ENCODE measurements at places on chromosomes 11 and 22.

- DNase-seq = peak; percentile 80
Observed at GRCh38 chr22:37486224-37486845, at the start of gene MFNG. MFNG (minus strand) TSS chr22:37486384; CDS start chr22:37486177, 207 bp downstream.

DNA sequence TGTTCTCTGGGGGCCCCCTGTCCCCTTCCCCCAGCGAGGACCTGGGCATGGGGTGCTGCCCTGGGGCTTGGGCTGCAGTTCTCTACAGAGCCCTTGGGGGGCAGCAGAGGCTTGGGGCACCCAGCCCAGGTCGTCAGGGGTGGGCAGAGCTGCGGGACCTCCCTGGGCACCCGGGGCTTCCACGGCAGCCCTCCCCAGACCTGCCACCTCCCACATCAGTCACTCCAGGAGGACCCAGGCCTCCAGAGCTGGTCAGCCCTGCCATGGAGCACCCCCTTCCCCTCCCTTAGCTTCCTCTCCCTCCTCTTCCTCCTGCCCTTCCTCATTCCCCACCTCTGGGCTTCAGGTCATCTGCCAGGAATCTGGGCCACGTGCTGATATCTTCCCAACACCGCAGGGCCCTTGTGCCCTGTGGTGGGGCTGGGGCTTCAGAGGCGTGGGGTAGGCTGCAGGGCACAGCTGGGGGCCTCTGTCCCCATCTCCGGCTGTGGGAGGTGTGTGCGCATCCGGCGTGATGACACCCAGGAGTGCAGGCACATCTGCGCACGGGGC, 5.8 kb downstream of the TSPAN4 start:
- peak; percentile 32 for DNase-seq

DNA sequence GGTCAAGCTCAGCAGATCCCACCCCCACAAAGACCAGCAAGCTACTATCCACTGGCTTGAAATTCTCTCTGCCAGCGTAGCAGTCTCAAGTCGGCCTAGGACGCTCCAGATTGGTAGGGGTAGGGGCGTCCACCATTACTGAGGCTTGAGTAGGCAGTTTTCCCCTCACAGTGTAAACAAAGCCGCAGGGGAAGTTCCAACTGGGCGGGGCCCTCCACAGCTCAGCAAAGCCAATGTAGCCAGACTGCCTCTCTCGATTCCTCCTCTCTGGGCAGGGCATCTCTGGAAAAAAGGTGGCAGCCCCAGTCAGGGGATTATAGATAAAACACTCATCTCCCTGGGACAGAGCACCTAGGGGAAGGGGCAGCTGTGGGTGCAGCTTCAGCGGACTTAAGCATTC, 1064.9 kb upstream of the TENM4 start:
- no peak for DNase-seq

- DNase-seq = no peak
Observed at GRCh38 chr22:17890892-17891291, 116.6 kb upstream of the BID start.

DNA sequence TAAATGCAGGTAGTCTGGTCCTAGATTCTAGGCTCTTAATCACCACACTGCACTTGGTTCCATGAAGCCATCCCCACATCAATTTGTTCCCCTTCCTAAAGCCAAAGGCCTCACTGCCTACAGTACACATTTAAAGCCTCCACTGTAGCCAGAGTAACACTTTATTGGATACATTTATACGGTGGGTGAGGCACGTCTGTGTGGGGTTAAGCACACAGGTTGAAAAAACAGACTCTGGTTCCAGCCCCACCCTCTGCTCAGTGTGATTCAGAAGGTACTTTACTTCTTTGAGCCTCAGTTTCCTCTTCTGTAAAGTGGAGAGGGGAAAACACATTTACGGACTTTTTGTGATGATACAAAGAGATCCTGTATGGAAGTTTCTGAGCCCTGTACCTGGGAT, 22.5 kb downstream of the DSCAML1 start:
- DNase-seq = no peak

- no peak for DNase-seq
Observed at GRCh38 chr22:33539902-33540751, 380.1 kb downstream of the LARGE1 start.

- no peak for DNase-seq
Observed at GRCh38 chr11:3835751-3836150, 5.0 kb downstream of the RHOG start.

GRCh38 chr11:42923651-42924050, 388.1 kb upstream of the API5 start:
- no peak for DNase-seq

All from endothelial cell of umbilical vein (primary cell).